ENCODE measurements at places on chromosomes 2 and 18.

DNA sequence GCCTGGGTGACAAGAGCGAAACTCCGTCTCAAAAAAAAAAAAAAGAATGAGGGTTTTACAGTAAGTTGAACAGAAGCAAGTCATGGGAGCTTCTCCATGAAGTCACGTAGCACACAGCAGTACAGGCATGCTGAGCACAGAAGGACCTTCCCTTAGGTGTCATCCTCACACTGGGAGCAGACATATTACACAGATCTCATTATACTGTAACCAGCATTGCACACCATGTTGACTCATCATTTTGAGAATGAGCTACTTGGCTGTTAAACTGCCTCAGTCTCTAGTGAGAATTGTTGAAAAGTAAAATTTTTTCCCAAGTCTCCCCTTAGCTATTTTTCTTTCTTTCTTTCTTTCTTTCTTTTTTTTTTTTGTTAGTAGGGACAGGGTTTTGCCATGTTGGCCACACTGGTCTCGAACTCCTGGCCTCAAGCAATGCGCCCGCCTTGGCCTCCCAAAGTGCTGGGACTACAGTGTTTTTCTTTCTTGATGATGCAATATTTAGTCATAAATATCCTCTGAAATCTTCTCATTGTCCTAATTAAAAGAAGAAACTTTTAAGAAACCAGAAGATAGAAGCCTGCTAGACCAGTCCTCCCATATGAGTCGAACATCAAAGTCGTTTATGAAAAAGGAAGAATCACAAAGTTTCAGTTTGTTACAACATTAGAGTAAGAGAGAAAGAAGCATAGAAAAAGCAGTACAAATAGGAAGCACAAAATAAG lies 37.9 kb upstream of the PPP1CB start:
- no peak for DNase-seq

DNA sequence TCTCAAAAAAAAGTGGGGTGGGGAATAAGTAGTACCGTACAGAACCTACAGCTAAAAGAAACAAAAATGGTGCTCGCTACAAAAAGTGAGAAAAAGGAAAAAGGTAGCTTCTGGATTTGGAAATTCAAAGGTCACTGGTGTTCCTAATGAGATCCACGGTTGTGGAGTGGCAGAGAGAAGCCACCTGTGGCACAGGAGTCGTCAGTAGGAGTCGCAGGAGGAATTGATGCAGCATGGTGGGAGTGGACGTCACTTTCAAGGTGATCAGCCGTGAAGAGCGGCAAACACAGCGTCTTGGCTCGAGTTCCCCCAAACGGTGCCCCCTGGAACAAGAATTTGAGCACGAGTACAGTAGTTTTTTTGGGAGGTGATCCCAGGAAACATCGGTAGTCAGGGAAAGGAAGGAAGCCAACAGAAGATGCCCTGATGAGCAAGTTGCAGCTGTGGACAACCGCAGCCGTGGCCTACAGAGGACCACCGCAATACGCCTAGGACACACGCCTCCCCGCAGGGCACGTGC lies 1.4 kb upstream of the TTL start:
- no peak for DNase-seq

DNA sequence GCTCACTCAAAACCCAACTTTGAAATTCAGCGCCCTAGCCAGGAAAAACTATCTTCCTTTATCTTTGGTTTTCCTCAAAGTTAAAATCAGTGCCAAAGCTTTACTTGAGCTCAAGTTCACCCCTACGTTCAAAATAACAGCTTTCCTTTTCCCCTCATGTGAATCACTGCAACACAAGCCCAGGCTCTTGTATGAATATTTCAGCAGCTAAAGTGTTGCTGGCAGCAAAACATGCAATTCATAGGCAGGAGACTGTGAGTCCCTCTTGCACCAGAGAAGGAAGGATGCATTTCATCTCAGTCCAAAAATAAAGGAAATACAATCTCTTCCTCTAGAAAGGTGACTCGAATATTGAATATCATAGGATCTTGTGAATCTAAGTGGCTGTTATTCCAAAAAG lies 461.3 kb upstream of the SOX11 start:
- DNase-seq = no peak

- DNase-seq = no peak
Measured at GRCh38 chr2:201773990-201774389, 6.7 kb downstream of the ALS2 start.

GRCh38 chr2:241465543-241465942 lies 42.8 kb downstream of the STK25 start:
- no peak for DNase-seq

DNA sequence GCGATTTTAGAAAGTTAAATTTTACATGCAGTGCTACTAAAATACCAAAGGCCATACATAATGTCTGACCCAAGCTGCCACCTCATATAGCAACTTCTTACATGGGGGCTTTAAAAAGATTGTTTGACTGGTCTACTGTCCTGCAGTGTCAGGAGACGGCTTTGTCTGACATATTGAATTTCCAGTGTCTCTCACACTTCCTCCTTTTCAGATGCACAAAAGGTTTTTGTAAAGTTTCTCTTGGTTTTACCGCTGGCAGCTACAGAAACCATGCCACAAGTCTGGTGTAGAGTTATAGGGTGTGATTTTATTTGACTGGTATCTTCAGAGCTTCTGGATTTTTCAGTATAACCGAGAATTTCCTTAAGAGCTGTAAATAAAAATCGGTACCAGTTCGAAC lies 1.1 kb upstream of the ASAP2 start:
- no peak for DNase-seq

- DNase-seq = no peak
Measured at GRCh38 chr2:119495948-119496347, 28.3 kb downstream of the SCTR start.

DNA sequence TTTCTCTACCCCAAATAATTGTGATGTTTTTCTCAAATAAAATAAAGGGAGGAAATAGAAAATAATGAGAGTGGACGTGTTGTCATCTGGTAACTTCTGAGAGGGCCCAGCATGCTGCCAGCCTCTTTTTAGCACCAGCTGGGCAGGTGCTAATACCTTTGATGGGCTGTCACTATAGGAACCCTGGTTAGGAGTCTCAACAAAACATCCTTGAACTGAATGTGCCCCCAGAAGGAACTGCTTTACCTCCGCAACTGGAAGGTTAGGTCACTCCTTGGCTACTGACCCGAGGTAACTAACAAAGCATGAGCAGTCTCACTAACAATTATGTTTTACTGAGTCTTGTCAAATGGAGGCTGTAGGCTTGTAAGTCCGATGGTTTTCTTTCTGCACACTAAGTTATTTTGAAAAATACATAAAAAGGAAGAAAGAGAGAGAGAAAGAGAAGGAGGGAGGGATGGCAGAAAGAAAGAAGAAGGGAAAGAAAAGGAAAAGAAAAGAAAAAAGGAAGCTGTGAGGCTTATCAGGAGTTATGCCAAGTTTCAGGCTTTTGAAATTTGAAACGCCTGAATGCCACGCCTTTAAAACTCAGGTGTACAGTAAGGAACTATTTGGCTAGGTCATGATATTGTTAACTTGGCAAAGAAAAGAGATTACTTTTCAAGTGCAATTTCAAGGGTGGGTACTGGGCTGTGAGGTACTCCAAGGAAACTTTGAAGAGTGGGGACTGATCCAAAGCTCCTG lies 91.0 kb downstream of the TGIF1 start:
- DNase-seq = no peak

- DNase-seq = no peak
Measured at GRCh38 chr2:241924909-241925250, 55.4 kb downstream of the RTP5 start.

- peak; percentile 78 for DNase-seq
Measured at GRCh38 chr2:130727286-130727924, 1.5 kb upstream of the GPR148 start.

- no peak for DNase-seq
Measured at GRCh38 chr18:55830544-55830943, 242.6 kb upstream of the TCF4 start.

DNA sequence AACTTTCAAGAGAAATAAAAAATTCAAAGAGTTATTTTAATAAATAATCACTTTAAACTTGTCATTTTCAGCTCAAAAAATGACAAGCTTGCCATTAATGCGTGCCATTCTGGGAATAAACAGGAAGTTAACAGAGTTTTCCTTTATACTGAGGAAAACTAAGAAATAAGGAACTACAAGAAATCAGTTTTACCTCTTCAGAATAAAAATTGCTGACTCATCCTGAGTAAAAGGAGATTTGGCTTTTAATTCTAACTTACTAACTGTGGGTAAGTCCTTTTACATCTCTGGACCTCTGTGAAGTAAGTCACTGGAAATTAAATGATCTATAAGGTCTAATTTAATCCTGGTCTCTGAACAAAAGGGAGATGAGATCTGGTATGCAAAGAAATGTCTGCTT lies 16.1 kb downstream of the CEBPZ start:
- DNase-seq = no peak

- DNase-seq = no peak
Measured at GRCh38 chr18:65659312-65659711, 91.5 kb upstream of the CDH7 start.

DNA sequence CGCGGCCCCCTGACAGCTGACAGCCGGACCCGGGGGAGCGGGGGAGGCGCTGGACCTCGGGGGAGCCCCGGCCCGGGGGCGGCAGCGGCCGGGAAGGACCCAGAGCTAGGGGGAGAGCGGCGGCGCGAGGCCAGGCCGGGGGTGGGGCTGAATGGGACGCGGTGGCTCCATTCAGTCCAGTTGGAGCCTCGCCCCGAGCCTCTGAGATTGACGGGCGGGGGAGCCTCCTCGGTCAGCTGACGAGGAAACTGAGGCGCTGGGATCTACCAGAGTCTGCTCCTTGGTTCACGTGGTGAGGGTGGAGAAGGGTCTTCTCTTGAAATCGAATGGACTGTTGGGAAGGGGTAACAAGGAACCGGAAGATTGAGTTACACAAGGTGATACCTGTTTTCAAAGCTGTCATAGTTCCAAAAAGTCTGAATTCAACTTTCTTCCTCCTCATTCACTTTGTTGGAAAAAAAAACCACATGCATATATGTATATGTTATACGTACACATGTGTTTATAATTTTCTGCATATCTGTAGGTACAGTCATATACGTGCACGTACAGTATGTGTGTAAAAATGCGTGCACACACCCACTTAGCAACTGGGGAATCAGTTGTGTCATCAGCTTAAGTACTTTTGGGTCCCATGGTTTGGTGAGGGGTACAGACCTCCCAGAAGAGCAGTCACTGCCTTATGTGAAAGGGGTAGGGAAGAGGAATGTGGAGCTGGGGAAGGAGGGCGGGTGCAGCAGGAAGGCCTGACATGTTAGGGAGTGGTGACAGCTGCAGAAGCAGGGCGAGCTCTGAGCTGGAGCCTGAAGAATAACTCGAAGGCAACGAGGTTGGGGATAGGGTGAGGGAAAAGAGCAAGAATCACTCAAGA lies 628 bp downstream of the PPP1R7 start:
- no peak for DNase-seq

DNA sequence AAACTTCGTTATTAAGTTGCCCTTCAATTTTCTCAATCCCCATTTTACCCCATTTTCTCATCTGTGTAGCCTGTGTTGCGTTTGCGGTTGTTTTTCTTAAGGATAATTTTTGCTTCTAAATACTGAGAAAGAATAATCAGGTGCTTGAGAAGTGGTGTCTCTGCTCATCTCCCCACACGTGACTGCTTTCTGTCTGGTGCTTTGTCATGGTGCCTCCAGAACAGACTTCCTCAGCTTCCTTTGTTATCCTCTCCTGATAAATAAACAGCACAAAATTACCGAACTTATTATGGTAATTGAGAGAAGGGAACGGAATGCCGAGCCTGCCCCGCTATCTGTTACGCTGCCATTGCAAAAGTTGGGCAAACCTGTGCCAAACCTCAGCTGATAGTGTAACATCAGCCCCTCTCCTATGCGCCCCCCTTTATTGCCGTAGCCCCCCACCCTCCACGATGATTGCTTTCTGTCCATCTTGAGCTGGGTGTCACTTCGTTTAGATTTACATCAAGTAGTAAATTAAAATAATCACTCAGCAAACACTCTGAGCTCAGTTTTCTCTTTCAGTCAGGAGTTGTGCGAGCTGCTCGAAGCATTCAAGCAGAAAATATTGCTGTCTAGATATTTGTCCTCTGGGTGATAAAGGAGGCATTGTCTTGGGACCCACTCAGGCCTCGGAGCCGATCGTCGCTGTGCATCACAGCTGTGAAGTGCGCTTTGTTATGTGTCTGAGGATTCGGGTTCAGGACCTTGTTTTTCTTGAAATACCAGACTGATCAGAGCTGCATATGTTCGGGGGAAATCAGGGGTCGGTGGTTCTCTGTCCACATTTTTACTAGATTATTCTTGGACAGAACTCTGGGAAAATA lies 1008.5 kb upstream of the FANCL start:
- DNase-seq = no peak
